ENCODE measurements at places on chromosomes 1 and 21. TPM values are rescaled to one million over a fixed set of nuclear protein-coding genes. Genes with fewer than 3 reads are reported as not detected.

DNA sequence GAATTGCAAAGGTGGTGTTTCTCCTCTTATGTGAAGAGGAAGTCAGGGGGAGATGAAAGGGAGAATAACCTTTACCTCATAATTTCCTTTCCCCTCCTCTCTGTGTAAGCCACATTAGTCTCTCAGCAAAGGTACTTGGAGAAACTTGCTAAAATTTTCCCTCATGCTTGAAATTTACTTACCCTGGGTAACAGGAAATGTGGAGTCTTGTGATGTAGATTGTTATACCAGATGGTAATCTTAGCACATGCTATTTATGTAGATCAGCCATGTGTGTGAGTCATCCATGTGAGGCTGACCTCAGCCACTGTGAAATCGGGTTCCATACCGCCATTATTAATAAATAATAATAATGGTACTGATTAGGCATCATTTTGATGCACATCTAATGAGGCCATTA, 128.4 kb downstream of the TGFB2 start:
- no peak for DNase-seq

DNA sequence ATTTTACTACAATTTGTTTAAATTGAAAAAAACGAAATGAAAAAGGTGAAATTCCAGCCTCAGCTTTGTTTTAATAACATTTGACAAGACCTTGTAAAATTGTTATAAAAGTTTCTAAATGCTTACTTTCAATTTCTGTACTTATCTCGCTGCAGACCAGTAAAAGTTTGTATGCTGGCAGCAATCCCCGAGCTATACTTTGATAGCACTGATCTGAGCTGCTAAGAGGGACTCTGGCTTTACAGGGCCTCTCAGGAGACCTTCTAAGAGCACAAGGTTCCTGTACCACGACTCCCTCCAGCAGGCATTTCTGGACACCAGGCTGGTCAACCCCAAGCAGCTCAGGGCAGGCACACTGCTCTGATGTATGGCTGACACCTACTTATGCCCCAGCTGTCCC, 13.1 kb downstream of the STMN1 start:
- DNase-seq = no peak

DNA sequence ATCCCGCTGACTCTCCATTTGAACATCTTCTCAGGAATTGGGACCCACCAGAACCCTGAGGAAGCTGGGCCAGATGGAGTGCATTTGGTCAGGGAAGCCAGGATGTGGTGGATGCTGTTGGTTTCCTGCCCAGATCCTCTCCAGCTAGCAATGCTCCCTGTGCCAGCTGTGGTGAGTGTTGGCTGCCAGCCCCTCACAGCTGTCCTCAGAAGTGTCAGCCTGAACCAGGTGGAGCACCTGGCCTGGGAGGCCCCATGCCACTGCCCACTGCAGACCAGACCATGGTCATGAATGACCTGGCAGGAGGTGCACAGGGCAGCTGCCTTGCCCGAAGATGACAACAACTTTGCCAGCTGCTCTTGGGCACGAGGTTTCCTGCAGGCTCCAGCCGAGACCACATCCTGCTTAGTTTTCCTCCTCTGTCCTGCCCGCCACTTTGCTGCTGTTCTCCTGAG, 54.4 kb downstream of the PRSS38 start:
- no peak for DNase-seq

DNA sequence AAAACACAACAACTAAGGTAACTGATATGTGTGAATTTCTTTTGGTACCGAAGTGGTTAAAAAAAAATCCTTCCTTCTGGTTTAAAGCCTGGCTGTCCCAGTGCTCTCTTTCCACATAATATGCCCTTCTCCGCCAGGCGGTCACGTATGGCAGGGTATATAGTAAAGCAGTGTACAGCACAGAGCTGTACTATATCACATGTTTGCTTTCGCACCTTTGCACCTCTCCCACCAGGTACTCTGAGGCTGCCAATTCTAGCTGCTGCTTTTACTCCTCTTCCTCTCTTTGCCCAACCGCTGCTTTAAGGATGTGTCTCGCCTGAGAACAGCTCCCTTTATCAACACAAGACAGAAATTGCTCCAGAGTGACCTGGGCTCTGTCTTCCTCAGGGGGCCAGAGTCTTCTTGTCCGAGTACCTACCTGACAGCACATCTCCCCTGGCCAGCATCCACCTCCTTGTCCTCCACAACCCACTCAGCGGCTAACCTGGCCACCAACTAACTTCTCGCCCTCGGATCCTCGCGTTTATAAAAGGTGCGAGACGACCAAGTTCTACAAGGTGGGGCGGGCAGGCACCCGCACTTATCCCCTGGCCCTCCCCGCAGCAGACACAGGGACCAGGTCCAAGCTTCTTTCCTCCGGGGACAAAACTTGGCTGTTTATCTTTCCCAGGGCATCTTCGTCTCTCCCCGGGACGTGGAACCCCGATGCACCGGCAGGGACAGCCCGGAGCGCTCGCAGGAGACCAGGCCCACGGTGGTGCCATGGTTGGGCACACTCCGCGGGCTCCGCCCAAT, 1.6 kb downstream of the COLGALT2 start:
- DNase-seq = no peak

DNA sequence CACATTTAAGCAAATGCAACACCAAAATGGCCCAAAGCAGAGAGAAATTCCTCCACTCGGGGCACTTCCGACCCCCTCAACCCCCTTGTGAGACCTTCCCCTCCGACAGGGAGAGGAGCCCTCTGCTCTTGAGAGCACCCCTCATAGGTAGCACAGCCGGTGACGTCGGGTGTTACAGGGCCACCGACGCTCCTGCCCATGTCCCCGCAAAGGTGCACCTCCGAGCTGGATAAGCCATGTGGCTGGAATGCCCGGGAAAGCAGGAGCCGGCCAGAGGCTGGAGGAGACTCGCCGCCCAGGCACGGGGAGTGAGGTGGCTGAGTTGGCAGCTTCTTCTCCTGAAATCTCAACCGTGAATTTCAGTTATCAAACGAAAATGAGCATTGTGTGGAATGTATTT, 67.1 kb upstream of the ARHGEF16 start:
- no peak for DNase-seq

DNA sequence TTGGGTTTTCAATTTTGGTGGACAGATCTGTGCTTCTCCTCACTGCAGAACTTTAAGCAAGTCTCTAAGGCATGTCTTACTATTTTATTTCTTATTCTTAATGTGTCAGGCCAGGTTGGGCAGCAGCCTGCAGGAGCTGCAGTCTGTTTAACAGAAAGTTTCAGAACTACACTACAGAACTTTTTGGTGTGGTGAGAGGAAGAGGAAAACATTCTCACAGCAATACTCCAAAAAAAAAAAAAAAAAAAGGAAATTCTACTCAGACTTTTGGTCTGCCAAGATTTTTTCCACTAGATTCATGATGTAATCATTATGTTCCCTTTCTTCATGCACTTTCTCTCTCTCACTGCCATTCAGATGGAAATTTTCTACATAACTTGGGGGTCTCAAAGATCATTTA, 255.2 kb downstream of the COL11A1 start:
- no peak for DNase-seq

Gene EBNA1BP2
- 26.7 TPM for total RNA-seq
